ENCODE measurements at places on chromosomes 4 and X.

DNA sequence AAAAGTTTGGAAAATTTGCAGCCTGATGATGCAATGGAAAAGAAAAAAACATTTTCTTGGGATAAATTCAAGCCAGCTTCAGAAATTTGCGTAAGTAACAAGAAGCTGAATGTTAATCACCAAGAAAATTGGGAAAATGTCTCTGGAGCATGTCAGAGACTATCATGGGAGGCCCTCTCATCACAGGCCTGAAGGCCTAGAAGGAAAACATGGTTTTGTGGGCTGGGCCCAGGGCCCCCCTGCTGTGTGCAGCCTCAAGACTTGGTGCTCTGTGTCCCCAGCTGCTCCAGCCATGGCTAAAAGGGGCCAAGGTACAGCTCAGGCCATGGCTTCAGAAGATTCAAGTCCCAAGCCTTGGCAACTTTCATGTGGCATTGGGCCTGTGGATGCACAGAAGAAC, 1049.8 kb upstream of the GRIA3 start:
- no peak for DNase-seq

GRCh38 chr4:38943343-38943742, 75.7 kb downstream of the FAM114A1 start:
- no peak for DNase-seq

DNA sequence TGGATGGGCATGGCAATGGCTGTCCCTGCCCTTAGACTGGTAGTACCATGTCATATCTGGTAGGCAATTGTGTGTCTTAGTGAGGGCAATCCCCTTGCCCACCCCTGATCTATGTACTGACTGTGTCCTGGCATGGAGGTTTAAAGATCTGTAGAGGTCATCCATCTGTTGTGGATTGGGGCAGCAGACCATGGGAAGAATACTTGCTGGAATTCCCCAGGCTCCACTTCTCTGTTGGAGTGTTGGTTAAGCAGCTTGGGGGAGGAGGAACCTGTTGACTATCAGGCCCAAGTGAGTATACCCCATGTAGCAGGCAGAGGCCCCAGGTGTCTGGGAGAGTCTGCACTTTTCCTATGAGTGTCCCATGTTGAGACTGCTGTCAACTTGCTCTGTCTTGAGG, 246.7 kb upstream of the DIPK2B start:
- no peak for DNase-seq

DNA sequence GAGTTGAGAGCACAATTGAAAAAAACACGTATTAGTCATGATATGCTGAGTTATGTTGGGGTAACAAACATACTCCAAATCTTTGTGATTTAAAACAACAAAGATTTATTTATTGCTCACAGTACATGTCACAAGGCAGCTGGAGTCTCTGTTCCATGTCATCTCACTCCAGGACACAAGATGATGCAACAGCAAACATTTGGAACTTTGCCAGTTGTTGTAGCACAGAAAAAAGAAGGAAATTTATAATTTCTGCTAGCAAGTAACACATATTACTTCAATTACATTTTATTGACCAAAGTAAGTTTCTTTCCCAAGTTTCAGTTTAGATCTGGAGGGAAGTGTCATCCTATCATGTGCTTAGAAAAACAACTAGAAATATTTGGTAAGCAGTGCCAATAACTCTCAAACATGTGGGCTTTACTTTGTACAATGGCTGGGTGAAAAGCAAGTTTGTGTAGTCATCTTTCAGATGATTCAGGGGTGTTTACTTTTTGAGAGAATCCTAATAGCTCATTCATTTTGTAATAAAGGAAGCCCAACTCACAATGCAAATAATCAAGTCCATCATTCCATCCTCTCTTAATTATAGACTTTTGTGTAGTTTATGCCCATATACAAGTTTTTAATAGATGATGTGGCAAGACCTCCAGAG, 452.3 kb downstream of the ZIC3 start:
- DNase-seq, result no peak

- no peak for DNase-seq
Observed at GRCh38 chrX:12989461-12989860, 14.6 kb downstream of the TMSB4X start.

DNA sequence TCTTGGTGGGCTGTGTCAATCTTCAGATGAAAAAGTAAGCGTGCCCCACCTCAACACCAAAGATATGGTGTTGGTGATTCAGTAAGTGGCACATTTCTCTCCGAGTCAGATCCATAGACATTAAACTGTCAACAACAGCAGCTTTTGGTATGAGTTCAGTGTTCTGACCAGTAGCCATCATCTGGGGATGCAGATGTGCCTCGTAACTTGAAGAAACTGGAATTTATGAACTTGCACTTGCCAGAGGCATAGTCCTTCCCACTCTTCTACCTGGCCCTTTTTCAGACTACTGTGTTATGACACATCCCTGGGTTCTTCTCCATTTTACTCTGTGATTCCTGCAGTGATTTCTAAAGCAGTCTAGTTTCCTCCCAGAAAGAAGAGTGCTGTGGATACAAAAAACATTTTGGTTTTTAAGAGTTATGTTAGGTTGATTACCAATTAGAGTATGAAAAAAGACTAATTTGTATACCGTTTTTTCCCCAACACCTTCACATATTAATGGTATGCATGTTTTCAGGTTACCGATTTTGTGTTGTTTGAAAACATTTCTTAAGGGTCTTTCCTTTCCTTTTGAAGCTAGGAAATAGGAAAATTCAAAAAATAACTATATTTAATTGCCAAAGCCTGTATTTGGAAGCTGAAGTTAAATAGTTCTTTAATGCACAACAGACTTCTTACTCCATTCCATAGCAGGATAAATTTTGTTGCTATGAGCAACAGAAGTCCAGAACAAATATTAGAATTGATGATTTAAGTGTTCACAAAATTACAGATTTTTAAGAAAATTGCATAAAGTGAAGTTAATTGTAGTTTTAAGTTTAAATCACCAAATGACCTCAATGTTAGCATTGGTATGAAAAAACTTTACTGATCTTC, 39.3 kb downstream of the NUDT6 start:
- no peak for DNase-seq

DNA sequence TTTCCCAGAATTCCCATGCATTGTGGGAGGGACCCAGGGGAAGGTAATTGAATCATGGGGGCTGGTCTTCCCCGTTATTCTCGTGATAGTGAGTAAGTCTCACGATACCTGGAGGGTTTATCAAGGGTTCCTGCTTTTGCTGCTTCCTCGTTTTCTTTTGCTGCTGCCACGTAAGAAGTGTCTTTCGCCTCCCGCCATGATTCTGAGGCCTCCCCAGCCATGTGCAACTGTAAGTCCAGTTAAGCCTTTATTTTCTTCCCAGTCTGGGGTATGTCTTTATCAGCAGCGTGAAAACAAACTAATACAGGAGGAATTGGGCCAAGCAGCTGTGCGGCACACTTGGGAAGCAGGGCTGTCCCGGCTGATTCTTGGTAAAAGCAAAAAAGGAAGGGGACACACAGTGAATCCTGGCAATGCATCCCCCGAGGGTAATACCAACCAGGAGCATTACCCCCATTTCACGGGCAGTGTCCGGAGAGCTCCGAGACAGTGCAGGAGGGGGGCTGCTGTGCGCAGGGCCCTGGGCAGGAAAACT, 185.7 kb downstream of the AFAP1 start:
- no peak for DNase-seq

GRCh38 chr4:10083861-10084641, 32.5 kb downstream of the WDR1 start:
- no peak for DNase-seq

GRCh38 chr4:183936574-183937345, 31.7 kb downstream of the STOX2 start:
- no peak for DNase-seq

DNA sequence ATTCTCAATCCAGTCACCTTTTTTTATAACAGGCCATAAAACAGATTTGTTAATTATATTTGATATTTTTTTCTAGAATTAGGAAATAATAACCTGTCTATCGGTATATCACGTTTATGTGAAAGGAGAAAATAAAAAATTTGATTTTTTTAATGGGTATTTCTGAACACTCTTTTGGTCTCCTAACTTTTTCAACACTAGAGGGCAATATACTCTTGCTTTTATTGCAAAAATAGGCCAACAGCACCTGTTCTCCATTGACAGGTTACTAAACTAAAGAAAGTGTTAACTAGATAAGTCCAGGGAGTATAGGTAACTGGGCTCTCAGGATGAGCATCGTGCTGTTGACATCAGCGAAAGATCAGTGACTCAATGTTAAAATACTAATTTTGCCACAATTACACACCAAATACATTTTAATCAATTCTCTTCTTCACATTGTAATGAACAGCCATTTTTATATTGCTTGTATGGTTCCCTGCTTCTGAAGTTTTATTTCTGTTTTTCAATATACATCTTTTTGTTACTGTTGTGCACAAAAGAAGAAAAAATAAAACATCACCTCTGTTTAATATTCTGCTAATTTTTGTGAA, 22.8 kb downstream of the NDST4 start:
- DNase-seq, result no peak
